ENCODE measurements at places on chromosomes 1 and 21.

GRCh38 chr1:151036356-151036755 lies at the start of gene BNIPL:
TSS of gene BNIPL (plus strand) at chr1:151036586. CDS start at chr1:151036726, 140 bp downstream.
- DNase-seq, result no peak

DNA sequence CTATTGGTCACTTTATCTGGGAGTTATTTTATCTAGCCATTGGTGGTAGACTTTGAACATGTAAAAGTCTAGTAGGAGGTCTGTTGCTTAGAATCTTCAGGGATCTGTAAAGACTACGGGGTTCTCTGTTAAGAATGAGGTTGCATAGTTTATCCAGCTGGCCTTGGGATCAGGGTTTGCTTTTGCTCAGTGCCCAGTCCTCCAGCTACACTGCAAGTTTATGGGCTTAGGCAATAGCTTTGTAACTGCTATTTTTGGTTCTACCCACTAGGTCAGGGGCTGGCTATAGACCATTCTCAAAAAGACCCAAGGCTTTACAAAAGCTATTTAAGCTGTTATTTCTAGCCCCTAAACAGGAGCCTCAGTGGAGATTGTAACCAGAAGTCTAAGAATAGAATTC lies 9.8 kb downstream of the SH3GLB1 start:
- DNase-seq, result no peak

DNA sequence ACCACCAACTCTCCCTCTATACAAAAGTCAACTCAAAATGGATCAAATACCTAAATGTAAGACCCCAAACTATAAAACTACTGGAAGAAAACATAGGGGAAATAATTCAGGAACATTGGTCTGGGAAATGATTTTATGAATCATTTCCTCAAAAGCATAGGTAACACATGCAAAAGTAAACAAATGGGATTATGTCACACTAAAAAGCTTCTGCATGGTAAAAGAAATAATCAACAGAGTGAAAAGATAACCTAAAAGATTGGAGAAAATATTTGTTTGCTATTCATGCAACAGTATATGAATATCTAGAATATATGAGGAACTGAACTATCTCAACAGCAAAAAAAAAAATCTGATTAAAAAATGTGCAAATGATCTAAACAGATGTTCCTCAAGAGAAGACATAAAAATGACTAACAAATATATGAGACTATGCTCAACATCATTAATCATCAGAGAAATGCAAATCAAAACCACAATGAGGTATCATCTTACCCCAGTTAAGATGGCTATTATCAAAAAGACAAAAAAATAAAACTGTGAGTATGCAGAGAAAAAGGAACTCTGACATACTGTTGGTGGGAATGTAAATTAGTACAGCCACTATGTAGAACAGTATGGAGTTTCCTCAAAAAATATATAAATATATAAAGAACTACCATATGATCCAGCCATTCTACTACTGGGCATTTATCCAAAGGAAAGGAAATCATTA lies 47.8 kb downstream of the VCAM1 start:
- DNase-seq, result no peak

DNA sequence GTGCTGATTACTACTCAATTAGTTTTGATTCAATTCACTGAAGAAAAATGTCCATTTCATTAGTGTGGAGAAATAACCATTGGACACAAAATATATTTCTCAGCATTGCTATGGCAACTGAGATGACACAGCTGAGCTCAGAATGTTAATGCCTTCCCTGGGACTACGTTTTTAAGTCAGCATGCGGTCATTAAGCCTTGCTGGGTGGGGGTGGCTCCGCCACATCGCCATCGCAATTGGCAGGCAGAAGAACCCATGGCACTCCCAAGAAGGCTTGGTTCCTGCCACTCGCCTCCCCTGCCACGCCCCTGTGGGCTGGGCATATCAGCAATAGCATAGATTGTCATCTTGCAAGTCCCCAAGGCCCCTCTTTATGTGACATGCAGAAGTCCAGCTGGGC lies 256.7 kb upstream of the CAMK1G start:
- DNase-seq, result no peak

DNA sequence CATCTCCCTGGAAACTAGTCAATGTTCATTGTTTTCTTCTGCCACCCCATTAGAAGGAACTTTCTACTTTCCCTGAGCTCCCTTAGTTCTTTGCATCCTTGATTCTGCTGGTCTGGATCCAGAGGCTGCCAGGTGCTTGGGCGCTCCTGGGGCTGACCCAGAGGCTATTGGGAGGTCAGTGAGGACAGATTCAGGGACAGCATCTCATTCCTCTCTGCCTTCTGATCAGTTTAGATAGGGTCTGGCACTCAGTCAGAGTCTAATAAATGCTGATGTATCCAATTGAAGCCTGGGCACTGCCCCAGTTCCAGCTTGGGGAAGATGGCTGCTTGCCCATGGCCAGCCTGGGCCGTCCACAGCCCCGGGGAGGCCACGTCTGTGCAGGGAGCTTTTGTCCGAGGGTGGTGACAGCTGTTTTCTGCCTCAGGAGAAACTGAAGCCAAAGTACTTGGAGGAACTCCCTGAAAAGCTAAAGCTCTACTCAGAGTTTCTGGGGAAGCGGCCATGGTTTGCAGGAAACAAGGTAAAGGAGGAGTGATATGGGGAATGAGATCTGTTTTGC lies 2.3 kb downstream of the GSTM1 start:
- DNase-seq, result no peak

- no peak for DNase-seq
Measured at GRCh38 chr1:2172012-2172411, 22.6 kb downstream of the FAAP20 start.

DNA sequence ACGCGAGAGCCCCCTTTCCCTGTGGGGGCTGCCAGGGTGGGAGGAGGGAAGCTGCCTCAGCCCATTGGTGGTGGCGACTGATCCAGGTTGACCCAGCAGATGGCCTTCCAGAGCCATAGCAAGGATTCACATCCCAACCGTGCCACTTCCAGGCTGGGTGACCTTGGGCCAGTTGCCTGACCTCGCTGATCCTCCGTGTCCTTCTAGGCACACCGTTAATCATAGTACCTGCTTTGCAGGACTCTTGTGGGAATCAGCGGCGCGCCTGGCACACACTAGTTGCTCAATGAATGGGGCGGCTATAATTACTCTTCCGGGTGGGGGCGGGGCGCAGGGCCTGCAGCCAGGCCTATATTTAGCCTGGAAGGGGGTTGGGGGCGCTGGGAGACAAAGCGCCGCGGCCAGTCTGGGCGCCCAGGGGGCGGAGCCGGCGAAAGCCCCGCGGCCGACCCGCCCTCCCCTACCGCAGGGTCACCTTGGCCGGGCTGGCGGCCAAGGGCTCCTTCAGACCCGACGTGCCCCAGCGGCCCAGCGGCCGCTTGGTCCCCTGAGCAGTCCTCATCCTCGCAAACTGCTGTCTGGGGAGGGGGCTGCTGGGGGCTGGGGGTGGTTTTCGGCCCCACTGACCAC lies 5.1 kb downstream of the HSPB7 start:
- DNase-seq, result no peak

DNA sequence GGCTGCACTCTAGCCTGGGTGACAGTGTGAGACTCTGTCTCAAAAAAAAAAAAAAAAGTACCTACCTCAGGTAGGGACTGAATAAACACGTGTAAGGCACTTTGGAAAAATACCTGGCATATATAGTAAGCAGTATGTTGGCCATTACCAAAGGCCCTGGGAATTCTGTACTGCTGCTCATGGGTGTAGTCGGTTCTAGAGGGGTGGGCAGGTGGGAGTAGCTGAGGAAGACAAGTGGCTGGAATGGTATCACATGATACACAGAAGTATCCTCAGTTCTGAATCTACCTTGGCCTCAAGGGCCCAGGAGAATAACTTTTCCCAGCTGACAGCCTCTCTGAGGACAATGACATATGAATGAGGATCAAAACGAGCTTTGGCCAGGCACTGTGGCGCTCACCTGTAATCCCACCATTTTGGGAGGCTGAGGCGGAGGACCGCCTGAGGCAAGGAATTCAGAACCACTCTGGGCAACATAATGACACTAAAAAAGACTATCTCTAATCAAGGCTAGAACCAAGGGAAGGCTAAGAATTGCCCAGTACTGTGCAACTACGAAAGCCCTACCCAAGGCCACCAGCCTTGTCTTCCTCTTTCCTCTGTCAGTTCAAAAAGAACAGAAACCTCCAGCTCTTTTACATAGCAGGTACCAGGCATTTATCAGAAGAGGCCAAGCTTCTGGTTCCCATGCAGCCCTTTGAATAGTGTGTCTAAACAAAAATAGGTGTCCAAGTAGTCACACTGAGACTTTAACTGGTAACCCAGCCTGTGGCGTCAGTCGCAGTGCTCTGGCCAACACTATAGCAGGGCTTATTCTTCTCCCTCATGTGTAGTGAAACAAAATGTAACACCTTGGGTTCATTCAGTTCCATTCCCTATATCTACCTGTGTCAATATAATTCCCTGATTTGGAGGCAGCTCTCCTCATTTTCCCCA lies 10.2 kb downstream of the MMACHC start:
- no peak for DNase-seq

GRCh38 chr1:34684266-34684665 lies 70.6 kb upstream of the GJB5 start:
- DNase-seq, result no peak

DNA sequence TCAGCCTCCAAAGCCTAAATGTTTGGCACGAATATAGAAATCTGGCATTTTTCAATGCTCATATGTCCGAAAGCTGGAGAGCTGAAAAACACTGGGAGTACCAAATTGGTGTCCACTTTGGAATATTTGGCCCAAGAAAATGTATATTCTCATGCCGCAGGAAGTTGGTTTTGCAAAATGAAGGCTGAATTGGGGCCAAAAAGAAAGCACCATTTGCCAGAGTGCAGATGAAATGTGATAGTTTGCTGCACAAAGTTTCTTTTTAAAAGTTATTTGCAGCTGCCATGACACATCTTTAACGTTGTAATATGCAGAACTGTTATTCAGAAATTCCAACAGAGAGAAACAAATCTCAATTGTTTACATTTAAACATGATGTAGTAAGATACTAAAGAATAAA lies 124.2 kb upstream of the LYPLAL1 start:
- no peak for DNase-seq

GRCh38 chr1:200168926-200169325 lies 141.4 kb downstream of the NR5A2 start:
- DNase-seq, result no peak
